A549 treated with RU486 at 1 μM for 4 hours (cell line): ENCODE measurements at places on chromosomes 16 and 17. TPM values are rescaled to one million over a fixed set of nuclear protein-coding genes. Genes with fewer than 3 reads are reported as not detected.

Gene ATP2C2
- 0.08 to 0.17 TPM (median 0.09 TPM) in 3 of 5 replicates, not detected in the others for total RNA-seq

Gene CCL16
- not detected in 5 replicates for total RNA-seq

Gene CHST6
- total RNA-seq, result 0.10 to 0.32 TPM (median 0.14 TPM) in 5 replicates

Gene SPNS3
- total RNA-seq, result 0.31 TPM in 1 of 5 replicates, not detected in the others

Gene SYNGR3
- total RNA-seq, result 4.4 to 9.7 TPM (median 6.7 TPM) in 5 replicates

Gene MFSD11
- total RNA-seq, result 19.7 to 23.5 TPM (median 22.5 TPM) in 5 replicates

Gene ARRB2
- total RNA-seq, result 48.9 to 75.6 TPM (median 63.8 TPM) in 5 replicates

Gene OR4D1
- 0.03 TPM in 1 of 5 replicates, not detected in the others for total RNA-seq

Gene ZG16B
- total RNA-seq, result 0.73 to 1.3 TPM (median 0.93 TPM) in 5 replicates

Gene TMEM114
- not detected in 5 replicates for total RNA-seq

Gene PRAC1
- total RNA-seq, result not detected in 5 replicates

Gene MXRA7
- 60.2 to 76.7 TPM (median 63.6 TPM) in 5 replicates for total RNA-seq

Gene PRR29
- total RNA-seq, result 0.57 to 1.00 TPM (median 0.79 TPM) in 5 replicates
